ENCODE measurements at places on chromosomes 7 and 10. TPM values are rescaled to one million over a fixed set of nuclear protein-coding genes. Genes with fewer than 3 reads are reported as not detected.

DNA sequence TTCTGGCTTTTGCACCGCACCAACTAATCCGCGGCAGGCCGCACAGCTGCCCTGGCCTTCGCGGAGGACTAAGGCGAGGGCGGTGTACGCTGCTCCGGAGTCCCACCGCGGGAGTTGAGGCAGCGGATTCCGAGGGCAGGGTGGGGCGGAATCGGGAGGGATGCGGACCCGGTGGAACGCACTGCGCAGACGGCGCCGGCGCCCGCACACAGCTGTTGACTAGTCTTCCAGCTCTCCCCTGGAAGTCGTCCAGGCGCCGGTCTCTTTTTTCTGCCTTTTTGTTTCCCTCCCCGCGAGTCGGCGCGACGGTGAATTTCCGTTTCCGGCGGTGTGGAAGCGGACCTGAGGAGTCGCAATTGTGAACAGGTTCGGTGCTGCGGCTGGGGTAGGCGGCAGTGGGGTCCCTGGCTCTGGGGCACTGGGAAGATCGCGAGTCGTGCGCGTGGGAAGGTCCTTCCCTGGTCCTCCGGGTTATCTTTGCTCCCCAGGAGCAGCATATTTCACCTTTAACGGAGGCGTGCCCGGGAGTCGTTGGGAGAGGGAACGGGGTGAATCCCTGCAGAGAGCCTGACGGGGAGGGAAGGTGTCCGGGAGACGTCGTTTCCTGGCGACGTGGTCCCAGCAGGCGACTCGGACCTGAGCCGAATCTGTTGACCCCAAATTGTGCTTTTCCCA is at the start of gene ASAH2B:
ASAH2B (plus strand) TSS at position 319 of the 675 bp plus-strand sequence. CDS start 5,195 bp downstream, outside the sequence.
- H3K27me3 ChIP-seq: peaks cover 2% of the 10 kb centered on the region
- H3K27ac ChIP-seq: peak within 1 kb of the TSS; percentile 86
- no peaks in the 10 kb centered on the region for H3K36me3 ChIP-seq
- H3K4me1 ChIP-seq: peaks cover 6% of the 10 kb centered on the region

- H3K27me3 ChIP-seq: no peaks in the 10 kb centered on the region
- H3K27ac ChIP-seq: no peak overlapping the region
- no peaks in the 10 kb centered on the region for H3K36me3 ChIP-seq
- no peak for DNase-seq
Measured at GRCh38 chr7:17719998-17720397, 220.3 kb downstream of the SNX13 start.

- DNase-seq: no peak
- H3K36me3 ChIP-seq: no peaks in the 10 kb centered on the region
- H3K4me3 ChIP-seq: no peak overlapping the region
- H3K27ac ChIP-seq: no peak overlapping the region
- peaks cover 61% of the 10 kb centered on the region for H3K27me3 ChIP-seq
Measured at GRCh38 chr7:2936301-2936700, 92.2 kb upstream of the GNA12 start.

- DNase-seq: no peak
- no peaks in the 10 kb centered on the region for H3K27me3 ChIP-seq
- H3K4me1 ChIP-seq: no peaks in the 10 kb centered on the region
- no peak overlapping the region for H3K4me3 ChIP-seq
- no peak overlapping the region for H3K27ac ChIP-seq
Measured at GRCh38 chr7:29449569-29450260, 113.9 kb upstream of the PRR15 start.

DNA sequence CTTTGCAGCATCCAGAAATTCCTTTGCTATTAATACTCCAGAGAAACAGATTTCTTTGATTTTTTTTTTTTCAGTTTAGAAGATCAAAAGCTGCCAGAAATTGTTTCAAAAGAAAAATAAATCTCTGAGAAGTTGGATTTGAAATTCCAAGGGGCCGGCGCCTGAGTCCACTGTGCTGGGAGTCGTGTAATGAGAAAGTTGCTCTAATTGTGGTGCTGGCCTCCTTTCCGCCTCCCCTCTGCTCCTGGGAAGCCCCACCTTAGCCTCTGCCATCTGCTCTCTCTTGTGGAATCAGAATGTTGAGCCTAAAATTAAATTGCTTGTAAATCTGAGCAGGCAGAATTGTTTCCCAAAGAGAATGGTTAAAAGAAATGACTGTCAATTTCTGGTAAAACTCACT is 93.3 kb downstream of the EMX2 start:
- DNase-seq: no peak
- no peaks in the 10 kb centered on the region for H3K36me3 ChIP-seq
- peaks cover 16% of the 10 kb centered on the region for H3K4me1 ChIP-seq
- no peak overlapping the region for H3K4me3 ChIP-seq

GRCh38 chr10:6363511-6363910 is 160.8 kb downstream of the PFKFB3 start:
- no peak overlapping the region for H3K4me3 ChIP-seq
- no peak overlapping the region for H3K27ac ChIP-seq
- H3K27me3 ChIP-seq: no peaks in the 10 kb centered on the region
- H3K36me3 ChIP-seq: no peaks in the 10 kb centered on the region
- no peak for DNase-seq

DNA sequence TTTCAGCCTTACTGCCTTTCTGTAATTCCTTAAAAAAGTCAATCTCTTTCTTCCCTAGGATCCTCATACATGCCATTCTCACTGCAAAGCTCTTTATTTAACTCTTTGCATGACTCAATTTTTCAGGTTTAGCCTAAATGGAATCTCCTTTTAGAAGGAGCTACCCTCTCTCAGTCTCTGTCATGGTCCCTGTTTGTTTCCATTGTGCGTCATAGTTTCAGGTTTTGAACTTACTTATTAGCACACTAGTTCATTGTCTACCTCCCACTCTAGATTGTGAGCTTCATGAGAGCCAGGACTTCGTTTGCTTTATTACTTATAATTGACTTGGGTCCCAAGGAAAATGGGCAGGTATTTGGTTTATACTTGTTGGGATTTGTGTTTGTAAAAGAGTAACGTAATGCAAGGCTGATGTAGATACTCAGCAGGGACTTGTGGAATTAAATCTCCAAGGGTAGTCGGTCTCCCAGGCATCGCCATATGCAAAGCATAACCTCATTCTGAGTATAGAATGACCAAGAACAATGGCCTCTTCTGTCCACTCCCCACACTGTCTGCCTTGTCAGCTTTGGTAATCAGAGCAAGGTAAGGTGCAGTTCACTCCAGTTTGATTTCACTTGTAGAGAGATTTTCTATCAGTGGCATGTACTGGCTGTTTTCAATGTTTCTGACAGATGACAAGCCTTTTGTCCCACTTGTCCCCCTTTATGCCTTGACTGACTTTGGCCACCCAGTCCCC is 252.0 kb downstream of the SORCS3 start:
- H3K4me3 ChIP-seq: no peak overlapping the region
- H3K36me3 ChIP-seq: no peaks in the 10 kb centered on the region
- no peaks in the 10 kb centered on the region for H3K27me3 ChIP-seq
- no peak for DNase-seq

GRCh38 chr7:801940-802381 is 30.3 kb upstream of the SUN1 start:
- peaks cover 2% of the 10 kb centered on the region for H3K36me3 ChIP-seq
- no peak overlapping the region for H3K4me3 ChIP-seq
- H3K27me3 ChIP-seq: no peaks in the 10 kb centered on the region
- H3K27ac ChIP-seq: peak overlapping the region; percentile 74

- no peaks in the 10 kb centered on the region for H3K4me1 ChIP-seq
- H3K27ac ChIP-seq: no peak overlapping the region
- no peaks in the 10 kb centered on the region for H3K27me3 ChIP-seq
- H3K36me3 ChIP-seq: no peaks in the 10 kb centered on the region
- no peak overlapping the region for H3K4me3 ChIP-seq
- DNase-seq: no peak
Measured at GRCh38 chr10:47094126-47094525, 182.9 kb downstream of the PTPN20 start.

DNA sequence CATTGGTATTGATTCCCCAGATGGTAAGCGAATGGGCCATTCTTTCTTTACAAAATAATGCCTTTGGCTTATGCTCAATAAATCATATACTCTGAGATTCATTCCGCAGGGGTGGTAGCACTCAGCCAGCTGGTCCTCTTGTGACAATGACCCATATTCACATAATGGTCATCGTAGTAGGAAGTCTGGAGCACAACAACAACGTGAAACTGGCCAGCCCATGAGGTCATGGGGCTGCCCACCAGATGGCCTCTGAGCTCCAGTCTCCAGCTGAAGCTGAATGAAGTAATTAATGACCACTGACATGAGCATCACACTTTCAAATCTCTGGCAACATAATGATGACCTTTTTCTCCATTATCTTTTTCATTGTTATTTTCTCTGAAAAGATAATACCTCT is 42.3 kb upstream of the SORCS1 start:
- H3K27me3 ChIP-seq: no peaks in the 10 kb centered on the region
- H3K36me3 ChIP-seq: no peaks in the 10 kb centered on the region
- no peak overlapping the region for H3K4me3 ChIP-seq
- no peak for DNase-seq

- no peak overlapping the region for H3K4me3 ChIP-seq
- no peak for DNase-seq
- H3K27ac ChIP-seq: no peak overlapping the region
Measured at GRCh38 chr7:87534072-87534471, 58.6 kb upstream of the ABCB4 start.

DNA sequence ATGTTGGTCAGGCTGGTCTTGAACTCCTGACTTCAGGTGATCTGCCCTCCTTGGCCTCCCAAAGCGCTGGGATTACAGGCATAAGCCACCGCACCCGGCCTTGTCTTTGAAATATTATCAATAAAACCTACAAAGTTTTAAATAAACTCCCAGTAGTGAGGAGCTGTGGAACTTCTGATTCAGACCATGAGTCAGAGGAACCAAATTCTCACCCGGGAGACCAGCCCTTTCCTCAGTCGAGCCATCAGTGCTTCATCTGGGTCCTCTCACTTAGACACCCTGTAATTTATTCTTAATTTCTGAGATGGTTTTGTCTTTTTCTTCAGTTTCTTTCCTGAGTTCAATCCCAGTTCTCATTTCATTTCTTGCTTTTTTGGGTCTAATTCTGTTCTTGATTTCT is 68.6 kb downstream of the DYNC2I1 start:
- H3K36me3 ChIP-seq: peaks cover 81% of the 10 kb centered on the region
- H3K27ac ChIP-seq: no peak overlapping the region
- H3K4me1 ChIP-seq: no peaks in the 10 kb centered on the region
- DNase-seq: no peak
- no peaks in the 10 kb centered on the region for H3K27me3 ChIP-seq

GRCh38 chr7:6546498-6547251 is 4.6 kb downstream of the GRID2IP start:
- no peak for DNase-seq
- no peaks in the 10 kb centered on the region for H3K4me1 ChIP-seq
- peaks cover 2% of the 10 kb centered on the region for H3K27me3 ChIP-seq
- H3K36me3 ChIP-seq: no peaks in the 10 kb centered on the region
- no peak overlapping the region for H3K4me3 ChIP-seq

DNA sequence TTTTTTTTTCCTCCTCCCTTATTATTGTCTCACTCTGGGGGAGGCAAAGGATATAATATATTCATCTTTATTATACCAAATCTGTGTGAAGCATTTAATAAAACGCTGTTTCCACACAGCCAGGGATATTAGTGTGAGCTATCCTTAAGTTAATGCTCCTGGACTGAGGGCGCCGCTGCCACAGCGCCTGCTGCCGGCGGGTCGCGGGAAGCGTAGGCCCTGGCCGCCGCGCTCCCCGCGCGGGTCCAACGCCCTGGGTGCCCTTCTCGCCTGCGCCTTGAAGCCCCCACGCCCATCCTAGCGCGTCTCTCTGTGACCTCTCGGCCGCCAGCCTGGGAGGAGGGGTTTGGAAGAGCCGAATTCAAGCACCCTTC is 9.5 kb upstream of the LBX1 start:
- H3K27me3 ChIP-seq: peaks cover 75% of the 10 kb centered on the region
- H3K4me3 ChIP-seq: no peak overlapping the region
- no peaks in the 10 kb centered on the region for H3K36me3 ChIP-seq
- no peak for DNase-seq
- H3K4me1 ChIP-seq: peaks cover 35% of the 10 kb centered on the region

DNA sequence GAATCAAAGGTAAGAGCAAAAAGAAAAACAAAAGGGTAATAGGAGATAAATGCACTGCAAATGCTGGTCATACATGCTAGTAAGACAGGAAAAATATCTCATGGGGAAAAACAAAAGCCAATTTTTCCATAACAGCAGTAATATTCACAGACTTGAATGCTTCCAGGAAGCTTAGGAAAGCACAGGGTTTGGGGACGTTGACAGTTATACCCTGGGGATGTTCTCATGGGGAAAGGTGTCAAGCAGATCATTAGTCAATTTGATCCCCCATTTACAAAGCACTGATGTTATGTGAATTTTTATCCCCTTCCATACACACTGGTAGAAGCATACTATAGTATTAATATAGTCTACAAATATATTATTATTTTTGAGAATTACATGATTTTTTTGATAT is 232.7 kb downstream of the SORCS1 start:
- no peaks in the 10 kb centered on the region for H3K27me3 ChIP-seq
- H3K4me1 ChIP-seq: no peaks in the 10 kb centered on the region
- no peaks in the 10 kb centered on the region for H3K36me3 ChIP-seq
- DNase-seq: peak; percentile 34
- H3K4me3 ChIP-seq: no peak overlapping the region
- no peak overlapping the region for H3K27ac ChIP-seq

Gene GPR22
- 0.04 TPM for total RNA-seq

Gene TBX20
- not detected for total RNA-seq

Gene FAM25G
- total RNA-seq: not detected

Gene CH25H
- total RNA-seq: 0.22 TPM

Measured in muscle of leg (tissue), 16 donors.